ENCODE measurements at places on chromosomes 7 and 10.

GRCh38 chr10:48981310-48981907 lies 41.8 kb upstream of the LRRC18 start:
- peak; percentile 61 for DNase-seq

GRCh38 chr7:1558181-1558811 lies 2.3 kb upstream of the TMEM184A start:
- DNase-seq = peak; percentile 24

DNA sequence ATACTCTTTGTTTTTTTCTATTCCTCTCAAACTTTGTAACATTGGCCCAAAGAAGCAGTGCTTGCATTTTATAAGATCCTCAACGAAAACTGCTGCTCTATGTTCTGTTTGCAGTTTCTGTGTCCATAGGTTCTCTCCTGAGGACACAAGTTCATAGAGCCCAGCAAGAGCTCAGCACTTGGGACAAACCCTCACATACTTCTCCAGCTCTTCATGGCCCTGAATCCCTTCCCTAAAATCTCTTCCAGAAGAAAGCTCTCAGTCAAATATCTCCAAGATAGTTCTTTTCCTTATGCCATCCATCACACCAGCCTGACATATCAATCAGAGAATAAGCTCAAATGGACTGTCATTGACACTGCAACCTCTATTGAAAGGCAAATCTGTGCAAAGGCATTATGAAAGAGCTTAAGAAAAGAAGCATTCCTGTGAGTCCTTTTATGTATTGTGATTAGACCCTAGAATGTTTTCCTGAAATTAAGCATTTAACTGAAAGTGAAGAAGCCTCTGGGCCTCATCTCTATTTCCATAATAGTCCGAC lies 405.5 kb downstream of the ANKRD7 start:
- DNase-seq = no peak

GRCh38 chr7:2271273-2272026 lies 29.4 kb downstream of the NUDT1 start:
- DNase-seq = no peak

DNA sequence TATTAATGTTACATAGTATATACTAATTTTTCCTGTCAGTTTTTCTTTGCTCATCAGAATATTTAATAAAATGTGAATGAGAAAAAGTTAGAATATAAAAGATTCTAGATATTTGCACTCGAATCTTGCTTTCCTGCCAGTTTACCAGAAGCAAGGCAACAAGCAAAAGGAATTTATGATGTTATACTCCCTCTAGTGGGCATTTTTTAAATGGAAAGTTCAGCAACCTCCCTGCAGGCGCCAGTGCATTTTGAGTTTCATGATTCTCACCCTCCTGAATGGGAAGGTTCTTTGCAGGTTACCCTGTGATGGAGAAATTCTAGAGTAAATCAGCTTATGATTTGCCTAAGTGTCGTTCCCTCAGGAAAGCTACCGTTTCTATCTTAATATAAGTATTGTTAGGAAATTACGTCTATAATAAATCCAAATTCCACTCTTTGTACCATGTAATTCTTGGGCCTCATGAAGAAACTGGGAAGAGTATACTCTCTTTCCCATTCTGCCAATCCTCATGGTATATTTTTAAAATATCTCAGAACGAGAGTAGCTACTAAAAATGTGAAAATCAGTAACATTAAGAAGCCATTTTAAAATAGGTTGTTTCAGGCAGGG lies 350.0 kb downstream of the CRPPA start:
- DNase-seq = no peak

DNA sequence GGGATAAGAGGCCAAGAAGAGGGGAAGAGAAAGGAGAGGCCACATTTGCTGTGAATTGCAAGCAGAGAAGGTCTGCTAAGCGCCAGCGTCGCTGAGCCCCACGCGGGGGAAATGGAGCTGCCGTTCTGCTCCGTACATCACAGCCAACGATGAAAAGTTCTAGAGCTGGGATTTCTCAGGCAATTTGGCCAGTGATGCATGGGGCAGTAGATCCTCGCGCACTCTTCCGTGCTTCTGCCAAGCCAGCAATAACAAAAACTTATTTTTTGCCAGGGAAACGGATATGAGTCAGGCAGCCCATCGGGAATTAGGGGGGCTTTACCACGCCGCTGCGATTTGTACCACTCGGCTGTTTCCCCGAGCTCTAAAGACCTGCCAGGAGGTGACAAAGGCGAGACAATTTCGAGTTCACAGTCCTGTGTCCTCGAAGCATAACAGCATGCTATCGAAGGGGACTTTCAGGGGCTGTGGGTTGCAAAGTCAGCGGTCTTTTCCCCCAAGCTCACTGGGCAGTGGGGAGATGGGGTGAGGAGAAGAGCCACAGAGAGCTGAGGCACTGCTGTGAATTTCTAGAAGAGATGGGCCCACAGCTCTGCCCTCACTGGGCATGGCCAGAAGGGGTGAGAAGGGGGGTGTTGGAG lies 30.0 kb upstream of the SLF2 start:
- DNase-seq = no peak

GRCh38 chr10:43461950-43462349 lies 25.0 kb downstream of the ZNF487 start:
- peak; percentile 76 for DNase-seq

GRCh38 chr10:33760056-33760943 lies 425.8 kb upstream of the NRP1 start:
- DNase-seq = no peak

DNA sequence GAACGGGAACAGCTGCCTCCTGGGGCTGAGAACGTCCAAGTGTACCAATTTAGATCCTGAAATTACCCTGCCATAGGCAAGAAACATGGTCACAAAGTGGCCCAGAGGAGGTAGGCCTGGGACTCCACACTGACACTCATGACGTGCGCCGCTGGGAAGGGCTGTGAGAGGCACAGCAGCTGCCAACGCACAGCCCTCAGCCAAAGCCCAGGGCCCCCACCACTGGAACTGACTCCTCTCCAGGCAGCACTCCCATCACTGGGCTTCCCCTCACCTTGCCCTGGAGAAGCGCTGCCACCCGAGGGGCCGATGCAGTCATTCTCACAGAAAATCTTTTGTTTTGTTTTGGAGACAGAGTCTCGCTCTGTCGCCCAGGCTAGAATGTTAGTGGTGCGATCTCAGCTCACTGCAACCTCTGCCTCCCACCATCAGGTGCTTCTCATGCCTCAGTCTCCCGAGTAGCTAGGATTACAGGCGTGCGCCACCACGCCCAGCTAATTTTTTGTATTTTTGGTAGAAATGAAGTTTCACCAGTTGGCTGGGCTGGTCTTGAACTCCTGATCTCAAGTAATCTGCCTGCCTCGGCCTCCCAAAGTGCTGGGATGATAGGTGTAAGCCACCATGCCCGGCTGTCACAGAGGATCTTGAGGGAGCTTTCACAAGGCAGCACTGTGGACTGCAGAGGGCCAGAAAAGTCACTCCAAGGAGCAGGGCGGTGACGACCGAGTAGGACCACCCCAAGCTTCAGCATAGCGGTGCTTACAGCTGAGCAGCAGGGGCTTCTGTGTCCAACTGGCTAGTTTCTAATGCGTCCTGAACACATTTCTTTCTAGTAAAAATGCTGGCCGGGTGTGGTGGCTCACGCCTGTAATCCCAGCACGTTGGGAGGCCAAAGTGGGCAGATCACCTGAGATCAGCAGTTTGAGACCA lies 13.5 kb downstream of the GUSB start:
- no peak for DNase-seq

DNA sequence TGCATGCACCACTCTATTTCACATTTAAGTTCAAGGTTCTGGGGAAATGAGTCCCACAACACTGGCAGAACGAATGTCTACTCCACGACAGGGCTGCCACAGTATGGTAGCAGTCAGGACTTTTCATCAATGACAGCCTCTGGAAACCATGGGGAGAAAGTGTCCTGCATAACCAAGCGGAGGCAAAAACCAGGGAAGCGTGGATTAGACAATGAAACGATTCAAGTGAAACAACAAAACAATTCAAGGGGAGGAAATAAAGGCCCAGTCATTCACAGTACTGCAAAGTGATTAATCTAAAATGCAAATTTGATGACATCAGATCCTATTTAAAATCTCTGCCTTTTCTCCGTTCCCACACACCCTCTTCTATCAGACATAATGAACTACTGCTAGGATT lies 168.2 kb downstream of the DPY19L1 start:
- DNase-seq = no peak

DNA sequence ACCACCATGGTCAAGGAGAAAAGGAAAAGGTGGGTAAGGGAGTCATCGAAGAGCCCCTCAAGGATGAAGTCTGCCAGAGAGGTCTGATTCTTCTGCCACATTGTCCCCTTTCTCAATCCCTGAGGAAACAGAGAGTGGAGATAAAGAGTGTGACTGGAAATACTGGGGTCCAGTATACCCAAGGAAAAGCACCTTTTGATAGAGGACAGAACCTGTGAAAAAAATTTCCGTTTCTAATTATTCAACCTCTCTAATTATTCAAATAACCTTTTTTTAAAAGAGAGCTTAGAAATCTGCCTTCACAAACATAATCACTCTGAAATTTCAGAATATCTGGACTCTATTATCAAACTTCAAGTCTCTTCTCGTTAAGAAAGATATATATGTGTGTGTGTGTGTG lies at the start of gene OR2AE1:
Gene OR2AE1 (minus strand): TSS at position 101 of the 400 bp plus-strand sequence. CDS start 0 bp downstream, at position 101.
- DNase-seq = no peak

- DNase-seq = no peak
Observed at GRCh38 chr10:69959911-69960310, 92.7 kb upstream of the MACROH2A2 start.

DNA sequence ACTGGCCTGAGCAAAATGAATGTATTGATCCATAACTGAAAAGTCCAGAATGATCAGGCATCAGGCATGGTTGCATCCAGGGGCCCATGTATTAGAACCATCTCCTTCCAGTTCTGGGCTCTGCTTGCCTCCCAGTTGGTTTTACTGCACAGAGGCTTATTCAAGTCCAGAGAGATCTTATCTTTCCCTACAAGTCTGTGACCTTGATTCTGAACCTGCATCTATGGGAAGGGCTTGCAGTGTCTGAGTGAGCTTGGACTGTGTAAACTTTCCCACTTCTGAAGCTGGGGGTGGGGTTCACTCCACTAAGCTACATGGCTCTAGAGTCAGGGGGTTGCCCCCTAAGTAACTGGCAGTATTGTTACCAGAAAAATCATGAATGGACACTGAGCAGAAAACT lies 136.2 kb downstream of the TCF7L2 start:
- no peak for DNase-seq

DNA sequence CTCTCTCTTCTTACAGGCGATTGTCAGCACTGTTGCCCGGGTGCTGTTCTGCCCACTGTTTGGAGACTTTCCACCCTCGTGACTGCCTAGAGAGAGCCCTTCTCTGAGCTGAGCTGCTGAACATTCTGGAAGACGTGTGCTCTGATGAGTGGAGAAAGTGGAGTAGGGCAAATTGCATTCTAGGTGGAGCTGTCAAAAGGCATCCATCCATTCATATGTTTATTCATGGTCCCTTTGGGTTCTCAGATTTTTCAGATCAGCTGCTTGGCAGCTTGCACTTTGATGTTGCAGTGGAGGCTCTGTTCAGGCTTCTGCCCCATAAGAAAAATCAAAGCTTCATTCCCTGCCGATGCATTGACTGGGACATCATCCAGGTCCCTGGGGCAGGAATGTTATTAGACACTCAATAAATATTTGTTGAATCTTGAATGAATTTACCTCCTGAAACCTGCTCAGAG lies 120.7 kb upstream of the EEPD1 start:
- DNase-seq = peak; percentile 84

DNA sequence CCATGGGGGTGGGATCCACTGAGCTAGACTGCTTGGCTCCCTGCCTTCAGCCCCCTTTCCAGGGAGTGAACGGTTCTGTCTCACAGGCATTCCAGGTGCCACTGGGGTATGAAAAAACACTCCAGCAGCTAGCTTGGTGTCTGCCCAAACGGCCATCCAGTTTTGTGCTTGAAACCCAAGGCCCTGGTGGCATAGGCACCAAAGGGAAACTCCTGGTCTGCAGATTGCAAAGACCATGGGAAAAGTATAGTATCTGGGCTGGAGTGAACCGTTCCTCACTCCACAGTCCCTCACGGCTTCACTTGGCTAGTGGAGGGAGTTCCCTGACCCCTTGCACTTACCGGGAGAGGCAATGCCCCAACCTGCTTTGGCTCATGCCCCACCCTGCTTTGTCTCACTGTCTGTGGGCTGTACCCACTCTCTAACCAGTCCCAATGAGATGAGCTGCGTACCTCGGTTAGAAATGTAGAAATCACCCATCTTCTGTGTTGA lies 62.7 kb downstream of the PPP1R9A start:
- no peak for DNase-seq

- DNase-seq = no peak
Observed at GRCh38 chr10:121182219-121182618, 331.1 kb downstream of the WDR11 start.

DNA sequence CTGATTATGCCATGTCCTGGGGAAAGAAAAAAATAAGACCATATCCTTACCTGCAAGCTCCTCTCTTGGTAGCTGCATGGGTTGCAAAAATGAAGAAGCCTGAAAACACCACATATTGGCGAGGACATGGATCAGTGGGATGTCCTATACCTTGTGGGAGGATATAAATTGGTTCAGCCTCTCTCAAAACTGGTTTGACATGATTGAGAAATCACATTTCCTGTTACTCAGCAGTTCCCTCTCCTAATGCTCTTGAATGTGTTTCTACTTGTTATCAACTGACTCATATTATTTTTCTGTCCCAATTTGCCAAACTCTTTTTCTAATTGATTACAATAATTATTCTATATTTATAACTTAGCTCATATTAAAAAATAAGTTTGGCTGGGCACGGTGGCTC lies 380.2 kb downstream of the EXOC4 start:
- no peak for DNase-seq

DNA sequence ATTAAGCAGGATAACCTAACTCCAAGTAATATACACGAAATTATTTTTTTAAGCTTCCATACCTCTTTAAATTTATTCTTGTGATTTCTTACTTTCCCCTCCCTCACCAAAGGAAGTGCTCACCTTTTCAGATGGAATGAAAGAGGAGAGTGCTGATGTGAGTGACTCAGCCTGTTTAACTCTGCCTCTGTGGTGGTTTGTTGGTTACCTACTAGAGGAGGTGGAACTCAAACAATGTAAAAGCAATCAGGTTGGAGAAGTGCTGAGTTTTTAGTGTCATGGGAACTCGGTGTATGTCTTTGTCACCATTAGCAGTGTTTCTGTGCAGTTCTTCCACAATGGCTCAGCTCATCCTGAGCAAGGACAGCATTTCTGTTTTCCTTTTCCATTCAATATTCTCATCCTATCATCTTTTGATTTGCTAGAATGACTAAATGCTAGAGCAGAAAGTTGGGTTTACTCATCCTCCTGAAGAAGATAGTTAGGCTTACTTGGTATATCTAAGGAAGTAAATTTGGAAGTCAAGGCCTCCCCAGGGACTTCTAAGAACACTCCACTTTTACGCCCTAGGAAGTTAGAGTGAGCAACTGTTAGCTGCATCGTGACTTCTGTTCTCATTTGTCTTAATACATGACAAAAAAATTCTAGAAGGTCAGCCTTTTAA lies 6.0 kb downstream of the ADD3 start:
- no peak for DNase-seq

GRCh38 chr7:20264623-20265022 lies 47.4 kb upstream of the MACC1 start:
- no peak for DNase-seq

- DNase-seq = no peak
Observed at GRCh38 chr10:76178532-76179292, 747.3 kb downstream of the LRMDA start.

GRCh38 chr7:123548406-123548805 lies 9.2 kb downstream of the NDUFA5 start:
- no peak for DNase-seq

- DNase-seq = no peak
Observed at GRCh38 chr10:11450427-11450826, 161.0 kb downstream of the USP6NL start.
